8988T (cell line): ENCODE measurements at places on chromosomes 12 and 14.

GRCh38 chr14:74239848-74240793 is 872 bp downstream of the VSX2 start:
- DNase-seq, result no peak

GRCh38 chr12:94792693-94793092 is 142.3 kb upstream of the TMCC3 start:
- DNase-seq, result no peak

DNA sequence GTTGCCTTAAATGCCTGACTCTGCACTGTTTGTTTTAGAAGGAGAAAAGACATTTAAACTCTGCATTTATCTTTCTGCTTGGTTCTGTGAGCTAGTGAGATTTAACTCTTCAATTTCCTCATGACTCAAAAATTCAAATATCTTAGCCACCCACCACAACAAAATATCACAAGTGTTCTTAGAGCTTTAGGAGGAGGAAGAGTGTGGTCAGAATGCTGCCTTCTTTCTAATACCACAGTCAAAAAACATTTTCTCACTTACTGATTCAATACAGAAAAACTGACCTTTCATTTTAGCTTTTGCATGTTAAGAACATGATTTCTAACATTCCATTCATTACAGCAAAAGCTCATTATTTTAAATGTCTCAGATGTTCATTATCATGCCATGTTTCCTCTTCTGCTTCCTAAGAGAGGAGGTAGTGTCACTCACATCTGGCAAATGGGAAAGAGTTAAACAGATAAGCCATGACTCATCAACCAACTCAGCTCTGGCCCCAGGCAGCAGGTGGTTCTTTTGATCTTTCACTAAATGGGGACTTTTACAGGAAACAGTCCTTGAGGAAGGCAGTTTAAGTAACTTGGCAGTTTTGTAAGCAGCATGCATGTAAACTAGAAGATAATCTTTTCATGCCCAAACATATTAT is 56.4 kb upstream of the RNU6-8 start:
- DNase-seq, result peak; percentile 27

DNA sequence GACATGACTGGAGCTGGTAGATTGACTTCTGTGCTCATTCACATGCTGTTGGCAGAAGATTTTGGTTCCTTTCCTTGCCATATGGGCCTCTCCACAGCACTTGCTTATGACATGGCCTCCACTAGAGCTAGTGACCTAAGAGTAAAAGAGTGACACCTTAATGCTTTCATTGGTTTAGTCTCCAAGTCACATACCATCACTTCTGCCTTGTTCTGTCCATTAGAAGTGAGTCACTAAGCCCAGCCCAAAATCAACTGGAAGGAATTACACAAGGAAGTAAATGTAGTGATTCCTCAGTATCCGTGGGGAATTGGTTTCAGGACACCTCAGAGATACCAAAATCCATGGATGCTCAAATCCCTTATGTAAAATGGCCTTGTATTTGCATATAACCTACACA is 81.3 kb downstream of the PPHLN1 start:
- DNase-seq, result no peak

GRCh38 chr12:116293687-116294453 is 16.4 kb upstream of the MED13L start:
- no peak for DNase-seq

DNA sequence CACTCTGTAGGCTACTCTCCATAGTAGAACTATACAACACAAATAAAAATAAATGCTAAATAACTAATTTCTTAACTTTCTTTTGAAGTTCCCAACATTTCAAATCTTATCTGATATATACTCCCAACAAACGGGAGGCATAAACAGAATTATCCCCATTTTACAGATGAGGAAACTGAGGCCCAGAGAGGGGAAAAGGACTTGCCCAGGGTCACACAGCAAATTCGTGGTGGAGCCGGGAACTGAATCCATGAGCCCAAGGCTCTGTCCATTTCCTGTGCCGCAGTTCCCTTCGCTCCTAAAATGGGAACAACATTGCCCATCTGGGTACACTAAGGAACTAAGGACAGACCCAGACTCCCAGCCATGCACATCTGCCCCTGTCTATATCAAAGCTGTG is 12.2 kb downstream of the ZNF384 start:
- no peak for DNase-seq

GRCh38 chr14:59313144-59313651 is 124.7 kb downstream of the DAAM1 start:
- DNase-seq, result no peak

DNA sequence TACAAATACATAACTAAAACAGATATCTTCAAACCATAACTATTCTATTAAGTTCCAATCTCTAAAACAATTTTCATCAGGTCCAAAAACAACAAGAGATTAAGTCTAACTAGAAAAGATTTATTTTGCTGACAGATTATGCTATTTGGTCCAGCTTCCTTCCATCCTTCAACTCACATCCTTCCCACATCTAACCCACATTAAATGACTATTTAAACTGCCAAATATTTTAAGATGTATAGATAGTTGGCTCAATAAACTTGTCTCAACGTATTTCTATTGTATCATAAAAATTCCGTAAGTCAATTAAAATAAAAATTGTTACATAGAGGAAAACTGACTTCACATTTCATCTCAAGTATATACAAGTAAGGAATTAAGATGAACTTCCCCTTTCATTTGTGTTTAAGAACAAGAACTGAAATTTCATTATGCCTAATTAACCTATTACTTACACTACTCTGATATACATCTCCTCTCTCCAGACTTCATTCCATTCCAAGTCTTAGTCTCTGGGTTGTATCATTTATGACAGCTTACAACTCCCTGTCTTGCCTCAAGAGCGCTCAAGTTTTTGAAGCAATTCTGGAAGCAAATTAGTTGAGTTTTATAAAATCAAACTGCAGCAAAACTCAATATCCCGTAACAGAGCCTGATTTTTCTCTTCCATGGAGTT is 25.4 kb downstream of the PAWR start:
- no peak for DNase-seq

GRCh38 chr14:50057331-50057730 is 59.0 kb downstream of the VCPKMT start:
- DNase-seq, result no peak

- no peak for DNase-seq
These were observed 13.9 kb downstream of the MFAP5 start for GRCh38 chr12:8648576-8649205.

GRCh38 chr14:38001501-38001900 is 206.2 kb upstream of the SSTR1 start:
- DNase-seq, result no peak

GRCh38 chr14:68969278-68970033 is 9.6 kb downstream of the ACTN1 start:
- no peak for DNase-seq

DNA sequence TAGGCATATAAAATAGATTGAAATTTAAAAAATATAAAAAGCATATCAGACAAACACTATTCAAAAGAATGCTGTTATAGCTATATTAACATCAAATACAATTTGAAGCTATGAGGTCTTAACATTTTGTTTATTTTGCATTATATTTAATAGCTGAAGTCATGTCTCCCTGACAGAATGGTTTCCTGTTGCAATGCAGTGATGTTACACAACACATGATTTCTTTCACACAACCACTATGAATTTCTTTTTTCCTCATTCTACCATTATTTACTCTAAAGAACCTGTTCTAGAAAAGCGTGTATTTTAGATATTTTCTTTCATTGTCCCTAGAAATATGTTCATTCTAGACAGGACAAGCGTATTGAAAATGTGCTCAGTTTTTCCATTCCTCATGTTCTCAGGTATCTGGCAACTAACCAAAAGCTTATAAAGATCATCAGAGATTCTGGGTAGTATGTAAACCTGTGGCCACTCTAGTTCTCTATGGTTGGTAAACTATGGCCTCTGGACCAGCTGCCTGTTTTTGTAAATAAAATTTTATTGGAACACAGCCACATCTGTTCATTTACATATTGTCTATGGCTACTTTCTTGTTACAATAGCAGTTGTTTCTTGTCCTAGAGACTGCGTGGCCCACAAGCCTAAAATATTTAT is 183.8 kb downstream of the FOXA1 start:
- DNase-seq, result no peak

GRCh38 chr12:62113366-62114011 is 146.7 kb upstream of the USP15 start:
- DNase-seq, result no peak

DNA sequence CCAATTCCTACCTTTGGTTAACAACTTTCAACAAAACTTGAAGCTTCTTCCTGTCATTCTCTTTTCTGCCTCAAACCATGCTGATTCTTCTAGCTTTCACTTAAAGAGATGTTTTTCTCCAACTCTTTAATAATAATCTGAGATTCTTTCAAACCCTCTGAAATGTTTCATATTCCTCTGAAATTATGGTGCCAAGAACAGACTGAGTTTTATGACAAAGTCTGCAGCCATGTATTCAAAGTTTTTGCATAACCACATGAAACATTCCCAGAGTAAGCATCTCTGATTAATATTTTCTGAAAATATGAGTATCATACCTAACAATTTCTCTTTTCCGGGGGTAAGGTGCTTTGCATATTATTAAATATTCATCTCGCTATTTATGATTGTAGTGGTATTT is 59.1 kb upstream of the DCN start:
- DNase-seq, result no peak

DNA sequence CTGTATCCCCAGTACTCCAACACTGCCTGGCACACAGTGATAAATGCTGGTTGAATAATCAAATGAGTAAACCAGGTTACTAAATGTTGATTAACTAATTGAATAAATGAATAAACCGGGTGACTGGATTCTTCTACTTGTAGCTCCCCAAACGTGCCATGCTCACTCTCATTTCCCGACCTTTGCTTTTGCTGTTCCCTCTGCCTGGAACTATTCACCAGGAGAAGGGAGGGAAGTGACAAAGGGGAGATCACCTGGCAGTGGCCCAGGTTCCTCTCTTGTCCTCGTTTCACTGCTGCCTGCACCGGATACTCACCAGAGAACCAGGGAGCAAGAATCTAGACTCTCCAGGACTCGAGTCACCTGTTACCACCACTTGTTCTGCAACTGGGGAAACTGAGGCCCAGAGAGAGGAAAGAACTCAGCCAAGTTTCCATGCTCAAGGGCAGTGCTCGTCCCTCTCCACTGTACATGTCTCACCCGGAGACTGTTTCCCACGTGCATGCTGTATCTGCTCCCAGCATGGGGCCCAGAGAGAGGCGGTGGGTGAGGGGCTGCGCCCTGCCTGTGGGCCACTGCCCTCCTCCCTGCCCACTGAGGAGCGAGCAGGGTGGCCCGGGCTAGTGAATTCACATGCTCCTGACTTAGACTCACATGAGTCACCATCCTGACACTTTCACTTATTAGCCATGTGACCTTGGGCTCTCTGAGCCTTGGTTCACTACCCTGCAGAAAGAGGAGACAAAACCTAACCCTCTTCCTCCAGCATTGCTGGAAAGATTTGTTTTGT is 17.7 kb upstream of the POP5 start:
- DNase-seq, result no peak

DNA sequence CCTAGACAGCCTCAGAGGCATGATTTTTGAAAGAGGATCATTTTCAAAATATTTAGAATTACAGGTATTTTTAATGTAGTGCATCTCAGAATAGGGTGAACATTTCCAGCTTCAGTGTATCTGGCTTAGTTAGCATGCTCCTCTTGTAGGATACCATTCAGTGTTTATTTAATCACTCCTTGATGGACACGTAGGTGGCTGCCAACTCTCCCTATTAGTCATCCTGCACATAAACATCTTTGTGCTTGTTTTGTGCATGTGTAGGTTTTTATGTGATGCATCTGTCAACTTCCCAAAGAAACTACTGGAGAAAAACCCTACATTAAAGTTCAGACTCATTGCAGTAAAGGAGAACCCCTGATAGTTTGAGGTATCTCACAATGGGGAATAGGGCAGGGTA is 52.5 kb upstream of the RBM19 start:
- DNase-seq, result no peak

DNA sequence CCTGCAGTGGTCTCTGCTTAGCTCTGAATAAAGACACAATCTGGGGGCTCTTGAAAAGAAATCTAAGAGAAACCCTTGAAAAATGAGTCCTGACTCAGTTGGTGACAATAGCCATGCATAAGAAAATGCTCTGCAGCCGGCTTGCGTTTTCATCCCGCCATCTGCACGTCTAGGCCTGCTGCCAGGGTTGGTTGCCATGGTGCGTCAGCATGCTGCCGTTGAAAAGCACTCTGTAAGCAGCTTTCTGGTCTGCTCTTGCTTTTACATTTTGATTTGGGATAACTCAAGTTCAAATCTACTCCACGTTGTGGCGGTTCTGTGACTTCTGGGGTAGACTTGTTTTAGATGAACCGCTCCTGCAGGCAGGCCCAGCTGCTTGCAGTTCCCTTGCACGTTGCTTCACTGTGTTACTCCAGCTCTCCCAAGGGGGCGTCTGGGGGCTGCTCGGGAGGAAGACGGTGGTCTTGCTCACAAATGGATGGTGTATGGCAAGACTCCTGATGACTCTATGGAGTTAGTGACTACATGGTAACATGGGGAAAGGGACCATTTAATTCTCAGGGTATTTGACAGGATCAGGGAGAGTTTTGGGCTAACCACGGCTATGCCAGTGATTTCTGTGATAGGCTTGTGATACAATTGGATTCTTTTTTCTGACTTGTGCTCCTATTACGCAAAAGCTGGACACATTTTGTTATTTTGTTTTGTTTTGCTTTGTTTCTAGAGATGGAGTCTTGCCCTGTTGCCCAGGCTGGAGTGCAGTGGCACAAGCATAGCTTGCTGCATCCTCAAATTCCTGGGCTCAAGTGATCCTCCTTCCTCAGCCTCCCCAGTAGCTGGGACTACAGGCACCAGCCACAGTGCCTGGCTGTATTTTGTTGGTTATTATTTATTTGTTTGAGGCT is 15.8 kb downstream of the WNT5B start:
- no peak for DNase-seq

- no peak for DNase-seq
These were observed 1.4 kb upstream of the KERA start for GRCh38 chr12:91059211-91059610.

DNA sequence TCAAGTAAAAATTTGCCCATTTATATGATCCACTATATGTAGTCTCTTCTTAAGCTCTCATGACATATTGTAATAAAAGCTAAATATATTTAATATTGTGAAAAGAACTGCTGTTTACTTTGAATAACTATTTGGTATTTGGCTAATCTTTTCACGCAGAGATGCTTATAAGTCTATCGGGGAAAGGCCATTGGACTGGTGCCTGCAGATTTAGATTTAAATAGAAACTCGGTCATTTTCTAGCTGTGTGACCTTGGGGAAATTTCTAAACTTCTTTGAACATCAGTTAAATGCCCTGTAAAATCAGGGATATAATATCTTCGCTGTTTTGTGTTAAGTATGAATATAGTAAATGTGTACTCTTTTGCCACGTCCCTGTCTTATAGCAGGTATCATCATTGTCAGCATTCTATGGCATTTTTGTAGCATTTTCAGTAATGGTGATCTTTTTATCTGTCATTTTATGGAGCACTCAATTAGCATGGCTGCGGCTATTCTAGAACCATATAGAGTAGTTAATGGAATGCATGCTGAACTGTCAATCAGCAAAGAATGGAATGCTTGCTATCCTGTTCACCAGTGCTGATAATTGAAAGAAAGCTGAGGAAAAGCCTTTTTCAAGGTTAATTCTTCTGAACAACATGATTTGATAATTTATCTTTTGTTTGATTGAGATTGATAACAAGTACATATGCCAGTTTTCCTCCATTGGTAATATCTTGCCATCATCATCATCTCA is 181.2 kb downstream of the TMTC2 start:
- DNase-seq, result no peak
